ENCODE measurements at places on chromosomes 2 and 18.

DNA sequence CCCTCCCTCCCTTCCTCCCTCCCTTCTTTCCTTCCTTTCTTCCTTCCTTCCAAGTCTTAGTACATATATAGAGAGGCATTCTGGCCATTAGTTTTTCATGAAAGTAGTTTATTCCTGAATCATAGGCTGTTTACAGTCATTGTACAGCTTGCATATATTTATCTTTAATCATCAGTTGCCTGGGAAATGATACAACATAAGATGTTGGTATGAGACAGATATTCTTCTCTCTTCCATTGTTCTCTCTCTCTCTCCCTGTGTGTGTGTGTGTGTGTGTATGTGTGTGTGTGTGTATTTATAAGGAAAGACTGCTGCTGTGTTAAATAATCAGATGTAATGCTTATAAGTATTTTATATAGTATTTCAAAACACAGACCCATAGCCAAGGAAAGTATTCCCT lies 289.8 kb upstream of the UBE2E3 start:
- DNase-seq = no peak

DNA sequence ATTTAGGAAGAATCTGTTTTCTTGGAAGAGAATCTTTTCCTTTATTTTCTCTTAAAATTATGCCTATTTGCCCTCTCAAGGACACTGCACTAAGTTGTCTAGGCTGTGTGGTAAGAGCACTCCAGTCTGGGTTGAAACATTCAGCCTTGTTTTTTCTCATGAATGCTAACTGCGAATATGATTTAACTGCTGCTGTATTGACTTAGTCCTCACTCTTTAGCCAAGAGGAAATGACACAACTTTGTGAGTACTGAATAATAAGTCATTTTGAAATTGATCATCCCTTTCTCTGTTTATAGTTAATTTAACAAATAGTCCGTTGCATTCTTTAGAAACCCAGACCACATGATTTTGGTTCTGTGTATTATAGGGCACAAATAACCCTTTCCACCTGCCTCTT lies 4.5 kb upstream of the RND3 start:
- DNase-seq = no peak

DNA sequence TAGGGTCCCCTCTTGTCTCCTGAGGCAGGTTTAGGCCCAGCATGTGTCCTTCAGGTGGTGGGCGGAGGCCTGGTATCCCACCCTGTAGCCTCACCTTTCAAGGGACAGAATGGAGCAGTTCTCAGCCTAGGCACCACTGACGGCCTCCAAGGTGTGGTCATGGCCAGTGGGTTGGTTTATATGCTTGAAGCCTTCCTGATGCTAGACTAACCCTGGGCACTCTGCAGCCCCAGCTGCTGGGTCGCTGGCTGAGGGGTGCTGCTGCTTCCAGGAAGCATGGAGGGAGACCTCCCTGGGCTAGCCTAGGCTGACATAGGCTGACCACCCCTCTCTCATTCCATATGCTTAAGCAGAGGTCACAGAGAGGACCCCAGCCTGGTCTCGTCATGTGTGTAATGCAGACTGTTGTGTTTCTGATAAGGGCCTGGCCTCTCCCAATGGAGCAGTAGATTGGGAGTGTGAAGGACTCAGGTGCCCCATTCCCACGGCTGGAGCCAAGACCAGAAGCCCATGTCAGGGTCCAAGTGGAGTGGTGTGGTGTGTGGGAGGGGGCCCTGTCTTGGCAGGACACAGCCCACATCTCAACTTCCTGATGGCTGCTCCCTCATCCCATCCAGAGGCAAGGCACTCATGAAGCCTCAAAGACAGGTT lies 206.6 kb downstream of the DYSF start:
- DNase-seq = no peak

DNA sequence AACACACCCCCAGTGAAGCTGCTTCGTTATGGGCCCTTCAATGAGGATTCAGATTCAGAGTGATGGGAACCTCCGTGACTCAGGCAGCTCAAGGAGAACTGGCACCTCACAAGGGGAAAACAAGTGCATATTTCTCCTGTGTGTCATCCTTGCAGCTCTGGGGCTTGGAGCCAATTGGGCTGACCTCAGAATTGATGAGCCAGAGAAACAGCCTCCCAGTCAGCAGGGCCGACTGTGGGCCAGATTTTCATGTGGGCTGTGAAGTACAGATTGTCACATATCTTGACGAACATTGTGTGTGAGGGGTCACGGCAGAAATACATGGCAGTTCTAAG lies 189.6 kb upstream of the SP5 start:
- no peak for DNase-seq

DNA sequence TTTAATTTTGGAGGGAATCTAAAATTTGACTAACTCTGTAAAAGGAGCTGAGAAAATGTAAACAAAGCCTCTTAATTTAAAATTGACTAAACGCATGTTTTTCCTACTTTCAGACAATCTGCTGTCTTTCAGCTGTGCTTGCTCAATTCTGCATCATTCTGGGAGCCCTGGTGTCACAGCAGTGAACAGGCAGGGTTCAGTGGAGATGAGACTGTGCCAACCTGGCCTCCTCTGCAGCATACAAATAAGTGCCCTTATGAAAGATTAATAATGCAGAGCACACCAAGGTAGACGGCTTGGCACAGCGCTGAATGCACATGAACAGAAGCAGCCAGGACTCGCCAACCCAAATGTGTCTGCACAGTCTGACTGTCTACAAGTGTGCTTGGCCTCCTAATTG lies 222.0 kb upstream of the CHAC2 start:
- no peak for DNase-seq

DNA sequence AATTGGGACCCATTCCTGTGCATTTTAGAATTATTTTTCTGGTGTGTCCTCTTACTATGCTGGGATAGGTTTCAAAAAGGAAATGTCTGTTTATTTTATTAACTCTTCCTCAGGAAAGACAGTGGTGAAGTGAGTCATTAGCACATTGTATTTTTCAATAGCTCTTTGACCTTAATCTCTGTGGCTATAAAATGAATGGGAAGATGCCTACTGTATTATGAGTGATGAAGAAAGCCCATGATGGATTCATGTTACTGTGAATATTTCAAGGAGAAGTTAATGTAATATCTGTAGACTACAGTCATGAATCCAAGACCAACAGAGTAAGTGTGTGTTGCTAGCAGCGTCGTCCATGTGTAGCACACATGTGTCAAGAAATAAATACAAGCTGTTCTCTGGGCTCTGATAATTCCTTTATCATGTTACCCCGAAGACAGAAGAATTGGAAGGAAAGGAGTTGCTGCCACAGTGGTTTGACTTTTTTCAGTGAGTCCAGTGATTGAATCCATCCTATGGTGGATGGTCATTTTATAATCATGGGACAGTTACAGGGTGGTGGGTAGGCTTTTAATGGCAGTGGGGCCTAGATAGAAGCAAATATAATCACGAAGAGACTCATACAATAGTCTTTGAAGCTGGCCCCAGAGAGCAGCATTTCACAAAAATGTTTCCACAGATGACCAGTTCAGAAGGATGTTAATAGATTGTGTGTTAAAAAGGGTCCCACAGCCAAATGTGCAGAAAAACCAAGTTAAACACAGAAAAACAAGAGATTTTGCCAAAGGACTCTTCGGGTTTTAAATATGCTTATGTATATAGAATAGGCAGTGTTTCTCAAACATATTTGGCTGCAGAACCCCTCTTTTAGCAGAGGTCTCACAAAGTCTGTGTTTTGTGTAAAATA lies 239.7 kb upstream of the RASGRP3 start:
- DNase-seq = no peak

- no peak for DNase-seq
Measured at GRCh38 chr2:44668336-44668735, 273.2 kb upstream of the SIX3 start.

- no peak for DNase-seq
Measured at GRCh38 chr2:157055660-157056199, 201.8 kb upstream of the GALNT5 start.
